ENCODE measurements at places on chromosomes 3 and 15.
A peak's percentile ranks its signal among the peaks of the same experiment; 100 is the strongest.

- DNase-seq = no peak
Observed at GRCh38 chr3:155026999-155027591, 53.0 kb upstream of the MME start.

GRCh38 chr3:13162549-13163320, 89.5 kb upstream of the IQSEC1 start:
- DNase-seq = no peak

DNA sequence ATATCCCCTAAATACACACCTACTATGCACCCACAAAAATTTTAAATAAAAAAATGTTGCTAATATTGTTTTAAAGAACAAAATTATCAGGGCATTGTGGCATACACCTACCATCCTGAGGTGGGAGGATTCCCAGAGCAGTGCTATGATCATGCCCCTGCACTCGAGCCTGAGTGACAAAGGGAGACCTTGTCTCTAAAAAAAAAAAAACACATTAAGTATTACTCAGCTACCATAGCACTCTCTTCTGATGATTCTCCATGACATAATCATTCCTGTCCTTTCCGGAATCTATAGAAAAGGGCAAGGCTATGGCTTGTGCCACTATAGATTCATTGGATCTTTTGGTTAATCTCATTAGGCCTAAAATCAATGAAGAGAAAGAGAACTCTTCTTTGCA, 77.4 kb downstream of the ACAP2 start:
- DNase-seq = no peak

- DNase-seq = no peak
Observed at GRCh38 chr3:53074366-53074696, 28.5 kb upstream of the SFMBT1 start.

GRCh38 chr3:123584284-123584987, 417 bp downstream of the HACD2 start:
- peak; percentile 71 for DNase-seq

DNA sequence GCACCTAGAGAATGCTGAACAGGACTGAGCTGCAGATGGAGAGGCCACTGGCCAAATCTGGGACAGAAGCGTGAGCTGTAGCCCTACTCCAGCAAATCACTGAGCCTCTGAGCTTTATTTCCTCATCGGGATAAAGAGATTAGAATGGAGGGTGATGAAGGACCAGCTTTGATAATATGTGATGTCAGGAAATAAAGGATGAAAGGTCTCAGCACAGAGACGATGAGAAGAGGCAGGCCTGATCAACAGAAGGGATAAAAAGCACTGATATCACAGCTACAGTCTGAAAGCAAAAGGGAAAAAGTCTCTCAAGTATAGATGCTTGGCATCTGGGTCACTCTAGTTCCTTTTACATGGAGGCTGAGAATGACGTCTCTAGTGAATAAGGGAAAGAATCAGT, 70.0 kb downstream of the DHX30 start:
- DNase-seq = no peak

GRCh38 chr15:85494048-85494777, 113.8 kb downstream of the AKAP13 start:
- DNase-seq = peak; percentile 44

DNA sequence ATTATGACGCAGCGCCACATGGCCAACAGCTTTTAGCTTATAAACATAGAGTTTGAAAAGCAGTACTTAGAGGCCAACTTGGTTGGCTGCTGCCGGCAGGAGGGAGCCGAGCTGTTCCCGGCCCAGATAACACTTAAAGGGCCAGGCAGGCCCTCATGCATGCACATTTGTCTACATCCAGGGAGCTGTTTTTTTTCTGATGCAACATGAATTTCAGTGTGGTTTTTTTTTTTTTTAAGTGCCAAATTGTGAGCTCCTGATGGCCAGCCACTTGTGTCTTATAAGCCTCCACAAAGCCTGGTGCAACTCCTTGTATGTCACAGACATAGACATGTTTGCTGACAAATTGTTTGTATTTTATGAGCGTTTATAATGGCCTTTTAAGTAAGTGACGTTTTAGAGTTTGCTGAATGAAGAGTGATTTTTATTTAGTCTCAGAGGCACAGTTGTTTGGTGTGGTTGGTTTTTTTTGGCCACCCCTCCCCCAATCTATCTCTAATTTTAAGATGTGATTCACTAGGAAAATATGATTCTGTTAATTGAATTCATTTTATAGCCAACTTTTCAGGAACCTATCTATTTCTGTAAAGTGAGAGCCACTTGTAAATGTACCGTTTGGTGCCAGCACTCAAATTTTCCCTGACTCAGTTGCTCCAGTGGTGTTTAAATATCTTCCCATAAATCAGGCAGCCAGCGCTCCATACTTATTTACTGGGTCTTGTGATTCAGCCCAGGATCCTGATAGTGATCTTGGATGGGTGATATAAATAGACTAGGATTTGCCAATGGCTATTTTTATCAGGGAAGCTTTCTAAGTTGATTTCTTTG, 134.3 kb downstream of the VGLL4 start:
- peak; percentile 69 for DNase-seq

GRCh38 chr3:175307642-175308041, 448.5 kb downstream of the NAALADL2 start:
- DNase-seq = no peak

DNA sequence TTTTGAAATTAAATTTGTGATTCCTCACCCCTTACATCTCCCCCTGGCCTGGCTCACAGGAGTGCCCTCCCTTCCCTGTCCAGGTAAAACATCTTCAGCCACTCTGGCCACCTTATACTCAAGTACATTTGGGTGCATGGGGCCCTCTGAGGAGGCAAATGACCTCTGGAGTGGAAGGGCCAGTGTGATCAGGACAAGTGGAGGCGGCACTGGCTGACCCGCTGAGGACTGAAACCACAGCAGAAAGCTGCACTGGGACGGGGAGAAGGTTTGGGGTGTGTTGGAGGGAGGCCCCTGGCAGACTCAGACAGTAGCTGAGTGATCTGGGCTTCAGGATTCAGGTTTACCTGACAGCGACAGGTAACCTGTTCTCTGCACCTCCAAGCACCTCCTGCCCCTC, 24.2 kb downstream of the HES1 start:
- DNase-seq = no peak

GRCh38 chr3:141334627-141335250, 33.6 kb upstream of the ZBTB38 start:
- peak; percentile 25 for DNase-seq

GRCh38 chr15:77421370-77421700, 647 bp downstream of the HMG20A start:
- peak; percentile 8 for DNase-seq

GRCh38 chr3:112007633-112008032, 8.9 kb downstream of the TAGLN3 start:
- DNase-seq = no peak
